ENCODE measurements at places on chromosomes 5 and 9. TPM values are rescaled to one million over a fixed set of nuclear protein-coding genes. Genes with fewer than 3 reads are reported as not detected.

Gene SLC34A1
- total RNA-seq: 0.64 TPM

- no peak overlapping the region for H3K4me3 ChIP-seq
- peaks cover 19% of the 10 kb centered on the region for H3K4me1 ChIP-seq
- H3K27me3 ChIP-seq: no peaks in the 10 kb centered on the region
- no peak overlapping the region for H3K27ac ChIP-seq
- peaks cover 14% of the 10 kb centered on the region for H3K36me3 ChIP-seq
- DNase-seq: no peak
Measured at GRCh38 chr5:6638236-6638635, 5.0 kb downstream of the SRD5A1 start.

GRCh38 chr5:146203872-146204192 lies 427 bp downstream of the RBM27 start:
- no peaks in the 10 kb centered on the region for H3K27me3 ChIP-seq
- H3K4me3 ChIP-seq: no peak overlapping the region
- no peak for DNase-seq
- H3K36me3 ChIP-seq: no peaks in the 10 kb centered on the region
- peaks cover under 1% of the 10 kb centered on the region for H3K4me1 ChIP-seq

DNA sequence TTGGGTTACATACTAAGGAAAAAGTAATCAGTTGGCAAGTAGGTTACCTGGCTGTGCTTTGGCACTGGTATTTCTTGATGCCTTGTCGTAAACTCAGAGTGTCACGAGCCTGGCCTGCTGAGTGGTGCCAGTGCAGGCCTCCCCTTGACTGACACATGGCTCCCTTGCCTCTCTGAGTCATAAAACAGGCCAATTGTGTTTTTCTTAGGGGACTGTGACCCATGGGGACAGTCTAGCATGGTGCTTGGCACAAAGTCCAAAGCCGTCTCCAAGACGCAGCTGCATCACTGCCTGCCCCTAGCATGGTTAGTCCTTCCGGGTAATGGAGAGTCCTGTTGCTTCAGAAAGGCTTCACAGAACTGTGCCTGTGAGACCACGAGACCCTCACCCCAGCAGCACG lies 132.5 kb downstream of the MVB12B start:
- no peaks in the 10 kb centered on the region for H3K36me3 ChIP-seq
- DNase-seq: no peak
- H3K27ac ChIP-seq: no peak overlapping the region

Gene ORM2
- total RNA-seq: not detected

Gene FIBCD1
- 1.5 TPM for total RNA-seq

DNA sequence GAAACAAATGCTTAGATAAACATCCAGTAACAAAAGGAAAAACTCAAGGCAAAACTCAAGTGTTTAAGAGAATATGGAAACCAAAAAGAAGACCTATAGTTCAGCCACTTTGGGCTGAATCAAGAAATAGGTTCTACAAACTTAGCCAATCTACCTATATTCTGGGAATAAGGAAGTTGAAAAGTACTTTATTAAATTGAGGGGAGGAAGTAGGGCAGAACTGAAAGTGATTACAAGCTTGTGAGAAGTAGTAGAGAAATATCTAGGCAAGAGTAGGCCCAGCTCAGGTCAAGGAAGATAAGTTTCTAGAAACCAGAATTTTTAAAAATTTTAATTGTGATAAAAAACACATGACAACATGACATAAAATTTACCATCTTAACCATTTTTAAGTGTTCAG lies 384.8 kb upstream of the PCSK5 start:
- no peak overlapping the region for H3K4me3 ChIP-seq
- H3K27me3 ChIP-seq: peaks cover 15% of the 10 kb centered on the region
- H3K36me3 ChIP-seq: no peaks in the 10 kb centered on the region
- DNase-seq: no peak
- H3K4me1 ChIP-seq: no peaks in the 10 kb centered on the region

- H3K27ac ChIP-seq: no peak overlapping the region
- no peaks in the 10 kb centered on the region for H3K36me3 ChIP-seq
- no peaks in the 10 kb centered on the region for H3K27me3 ChIP-seq
Measured at GRCh38 chr9:131720330-131720729, 19.5 kb downstream of the RAPGEF1 start.

- H3K27me3 ChIP-seq: peaks cover 89% of the 10 kb centered on the region
- no peak overlapping the region for H3K4me3 ChIP-seq
- H3K4me1 ChIP-seq: no peaks in the 10 kb centered on the region
- H3K36me3 ChIP-seq: no peaks in the 10 kb centered on the region
- no peak for DNase-seq
Measured at GRCh38 chr9:89865357-89865756, 260.5 kb downstream of the GADD45G start.

DNA sequence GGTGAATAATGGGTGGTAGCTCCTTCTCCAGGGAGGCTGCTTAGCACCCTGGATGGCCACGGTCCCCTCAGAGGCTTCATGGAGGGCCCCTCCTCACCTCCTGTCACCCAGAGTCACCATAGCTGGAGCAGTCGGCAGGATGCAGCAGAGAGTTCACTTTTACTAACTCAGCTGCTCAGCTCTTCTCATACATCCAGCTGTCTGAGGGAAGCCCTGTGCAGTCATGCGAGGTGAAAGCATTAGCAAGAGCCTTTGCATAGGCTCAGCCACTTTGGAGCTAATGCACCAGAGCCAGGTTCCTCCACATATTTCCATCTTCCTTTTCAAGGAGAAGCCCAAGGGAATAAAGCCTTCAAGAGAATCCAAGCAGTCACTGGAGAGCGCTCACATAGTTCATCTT lies 499.2 kb downstream of the BNC2 start:
- no peaks in the 10 kb centered on the region for H3K36me3 ChIP-seq
- H3K4me3 ChIP-seq: no peak overlapping the region
- H3K4me1 ChIP-seq: peaks cover 9% of the 10 kb centered on the region
- no peak overlapping the region for H3K27ac ChIP-seq
- DNase-seq: no peak
- H3K27me3 ChIP-seq: no peaks in the 10 kb centered on the region

GRCh38 chr9:129669141-129669718 lies 3.8 kb downstream of the PRRX2 start:
- DNase-seq: no peak
- no peaks in the 10 kb centered on the region for H3K36me3 ChIP-seq
- H3K27me3 ChIP-seq: peaks cover 47% of the 10 kb centered on the region
- H3K4me3 ChIP-seq: no peak overlapping the region
- no peak overlapping the region for H3K27ac ChIP-seq
